Neural crest cell (in vitro differentiated cells): ENCODE measurements at places on chromosomes 4 and X.

DNA sequence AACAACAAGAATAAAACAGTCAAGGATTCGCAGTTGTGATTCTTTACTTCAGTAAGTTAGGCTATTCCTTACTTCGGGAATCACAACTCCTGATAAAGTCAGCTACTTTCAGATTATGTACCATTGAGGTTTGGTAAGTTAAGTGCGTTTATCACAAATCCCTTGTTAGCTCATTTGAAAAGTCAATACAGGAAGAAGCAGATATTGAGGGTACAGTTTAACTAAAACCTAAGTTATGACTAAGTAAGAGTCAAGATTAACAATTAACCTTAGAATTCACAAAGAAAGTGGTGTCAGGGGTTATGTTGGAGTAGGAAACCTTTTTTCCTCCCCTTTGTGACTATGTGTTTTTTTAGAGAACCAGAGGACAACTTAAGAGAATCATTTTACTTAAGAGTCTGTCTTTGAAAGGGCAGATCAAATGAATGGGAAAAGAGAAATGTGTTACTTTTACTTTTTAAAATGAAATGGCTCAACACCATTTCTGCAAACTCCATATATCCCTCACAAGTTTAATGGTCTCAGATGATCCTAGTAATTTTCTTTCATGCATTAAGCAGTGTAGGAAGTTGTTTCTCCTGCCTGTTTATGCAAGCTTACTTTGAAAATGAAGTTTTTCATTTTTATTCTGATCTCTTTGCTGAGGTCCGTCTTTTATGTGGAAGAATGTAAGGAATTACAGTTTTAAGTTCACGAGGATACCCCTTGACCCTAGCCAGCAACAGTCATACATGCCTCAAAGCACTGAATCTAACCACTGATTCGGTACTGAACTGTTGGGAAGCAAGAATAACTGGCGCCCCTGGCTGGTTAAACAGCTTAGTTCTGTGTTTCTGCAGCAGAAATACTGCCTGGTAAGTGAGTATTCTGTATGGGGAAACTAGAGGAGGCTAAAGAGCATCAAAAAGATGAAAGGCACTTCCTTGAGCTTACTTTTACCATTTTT lies 211.7 kb downstream of the SLC4A4 start:
- DNase-seq = no peak

DNA sequence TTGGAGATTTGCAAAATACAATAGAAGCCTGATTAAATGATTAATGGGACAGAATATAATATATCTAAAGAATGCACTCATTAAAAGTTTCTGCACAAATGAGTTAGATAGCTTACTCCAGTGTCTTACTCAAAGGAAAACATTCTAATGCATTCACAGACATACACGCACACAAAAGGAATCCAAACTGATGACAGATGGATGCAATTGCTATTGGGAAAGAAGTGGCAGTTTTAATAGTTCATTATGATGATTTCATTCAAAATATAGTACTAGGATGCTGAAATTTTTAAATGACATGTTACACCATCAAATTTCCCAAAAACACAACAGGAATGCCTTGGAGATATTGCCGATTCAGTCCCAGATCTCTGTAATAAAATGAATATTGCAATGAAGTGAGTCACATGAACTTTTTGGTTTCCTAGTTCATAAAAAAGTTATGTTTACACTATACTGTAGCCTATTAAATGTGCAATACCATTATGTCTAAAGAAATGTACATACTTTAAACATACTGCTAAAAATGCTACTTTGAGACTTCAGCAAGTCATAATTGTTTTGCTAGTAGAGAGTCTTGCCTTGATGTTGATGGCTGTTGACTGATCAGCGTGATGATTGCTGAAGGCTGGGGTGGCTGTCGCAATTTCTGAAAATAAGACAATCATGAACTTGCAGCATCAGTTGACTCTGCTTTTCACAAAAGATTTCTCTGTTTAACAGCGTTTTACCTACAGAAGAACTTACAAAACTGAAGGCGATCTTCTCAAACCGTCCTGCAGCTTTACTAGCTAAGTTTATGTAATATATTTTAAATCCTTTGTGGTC lies 45.6 kb downstream of the BBS12 start:
- DNase-seq = no peak

DNA sequence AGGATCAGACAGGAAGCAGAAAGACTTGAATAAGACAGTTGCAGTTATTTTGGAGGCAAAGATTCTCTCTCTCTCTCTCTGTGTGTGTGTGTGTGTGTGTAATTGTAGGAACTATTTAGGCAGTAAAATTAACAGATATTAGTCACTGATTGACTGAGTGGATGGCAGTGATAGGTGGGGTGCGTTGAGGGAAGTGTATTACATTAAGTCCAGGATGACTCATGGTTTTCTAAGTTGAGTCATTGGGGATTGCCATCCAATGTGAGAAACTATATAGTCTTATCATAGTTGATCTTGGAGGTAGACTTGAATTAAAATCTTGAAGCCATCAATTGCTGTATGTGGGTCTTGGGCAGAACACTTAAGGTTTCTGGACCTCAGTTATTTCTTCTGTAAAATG lies 75.4 kb downstream of the AR start:
- DNase-seq = no peak

GRCh38 chr4:114598191-114599121 lies at the start of gene UGT8:
Gene UGT8, plus strand, starts transcription at chr4:114598807. Its CDS starts 24,074 bp downstream, at chr4:114622881.
- peak; percentile 56 for DNase-seq

DNA sequence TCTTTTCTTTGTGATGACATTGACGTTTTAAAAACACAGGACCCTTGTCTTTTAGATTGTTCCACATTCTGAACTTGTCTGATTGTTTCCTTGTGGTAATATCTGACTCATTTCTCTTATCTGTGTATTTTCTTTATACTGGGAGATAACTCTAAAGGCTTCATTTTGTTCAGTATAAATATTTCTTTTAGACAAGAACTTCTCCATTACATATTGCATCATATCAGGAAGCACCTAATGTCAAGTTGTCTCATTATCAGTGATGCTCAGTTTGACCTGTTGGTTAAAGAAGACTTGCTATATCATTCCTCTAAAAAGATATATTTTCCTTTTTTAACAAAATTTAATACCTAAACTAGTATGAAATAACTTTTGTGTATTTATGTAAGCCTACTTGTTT lies 152.3 kb upstream of the BMP3 start:
- DNase-seq = no peak

GRCh38 chr4:86837691-86838503 lies 11.3 kb downstream of the SLC10A6 start:
- no peak for DNase-seq

- no peak for DNase-seq
Measured at GRCh38 chrX:21963731-21964405, 23.4 kb downstream of the SMS start.

GRCh38 chr4:15425520-15425919 lies 2.3 kb upstream of the C1QTNF7 start:
- no peak for DNase-seq

- no peak for DNase-seq
Measured at GRCh38 chrX:56757327-56757726, 28.3 kb downstream of the NBDY start.

DNA sequence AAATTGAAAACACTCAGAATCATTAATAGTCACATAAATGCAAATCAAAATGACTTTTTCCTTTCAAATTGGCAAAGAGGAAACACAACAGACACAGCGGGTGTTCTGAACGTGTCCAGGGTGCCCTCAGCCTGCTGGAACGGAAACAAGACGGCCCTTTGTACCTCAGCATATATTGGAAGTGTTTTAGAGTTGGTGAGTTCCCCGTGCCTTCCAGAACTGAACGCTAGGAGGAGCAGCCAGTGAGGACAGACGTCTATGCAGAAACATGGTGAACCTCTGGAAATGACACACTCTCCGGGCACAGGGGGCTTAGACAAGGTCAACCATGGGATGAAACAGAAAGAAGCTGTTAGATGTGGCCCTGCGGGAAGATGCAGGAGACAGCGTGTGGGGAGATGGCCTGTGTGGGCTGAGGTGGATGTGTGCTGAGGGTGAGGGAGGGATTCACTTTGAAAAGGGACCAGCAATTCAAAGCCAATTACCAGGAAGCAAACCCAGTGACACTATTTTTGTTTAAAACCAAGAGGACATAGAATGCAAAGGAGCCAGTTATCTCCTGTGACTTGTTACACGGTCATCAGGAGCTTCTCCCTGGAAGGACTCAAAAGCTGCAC lies 40.4 kb downstream of the RNF212 start:
- DNase-seq = peak; percentile 69

- DNase-seq = no peak
Measured at GRCh38 chr4:80112236-80112635, 39.2 kb upstream of the ANTXR2 start.

- DNase-seq = no peak
Measured at GRCh38 chr4:81470456-81471297, 1.0 kb downstream of the RASGEF1B start.

DNA sequence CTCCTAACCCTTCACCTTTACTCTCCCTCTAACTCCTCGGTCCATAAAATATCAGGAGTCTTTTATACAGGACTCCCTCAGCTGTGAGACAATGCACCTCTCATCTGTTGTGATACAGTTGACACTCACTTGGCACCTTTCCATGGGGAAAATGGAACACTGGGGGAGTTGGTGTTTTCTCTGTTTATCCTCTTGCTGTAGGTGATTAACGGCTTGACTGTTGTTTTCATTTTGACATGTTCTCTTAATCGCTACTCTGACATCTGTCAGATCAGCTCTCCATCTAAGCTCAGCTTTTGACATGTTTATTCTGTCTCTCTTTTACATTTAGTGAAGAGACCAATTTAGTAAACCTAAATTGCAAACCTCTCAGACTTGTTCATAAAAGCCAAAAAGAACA lies 604.8 kb downstream of the TRAM1L1 start:
- no peak for DNase-seq

- DNase-seq = no peak
Measured at GRCh38 chr4:182492423-182492822, 249.2 kb downstream of the TENM3 start.

DNA sequence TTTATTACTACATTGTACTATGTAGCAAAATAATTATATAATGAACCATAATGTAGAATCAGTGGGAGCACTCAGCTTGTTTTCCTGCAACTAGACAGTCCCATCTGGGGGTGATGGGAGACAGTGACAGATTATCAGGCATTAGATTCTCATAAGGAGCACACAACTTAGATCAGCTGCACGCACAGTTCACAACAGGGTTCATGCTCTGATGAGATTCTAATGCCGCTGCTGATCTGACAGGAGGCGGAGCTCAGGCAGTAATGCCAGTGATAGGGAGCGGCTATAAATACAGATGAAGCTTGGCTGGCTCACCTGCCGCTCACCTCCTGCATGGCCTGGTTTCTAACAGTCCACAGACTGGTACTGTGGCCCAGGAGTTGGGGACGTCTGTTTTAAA lies 199.2 kb downstream of the MAB21L2 start:
- DNase-seq = no peak

GRCh38 chrX:118579417-118579816 lies 83.8 kb downstream of the DOCK11 start:
- DNase-seq = no peak

- DNase-seq = peak; percentile 58
Measured at GRCh38 chrX:39688576-39689375, 409.0 kb downstream of the BCOR start.

DNA sequence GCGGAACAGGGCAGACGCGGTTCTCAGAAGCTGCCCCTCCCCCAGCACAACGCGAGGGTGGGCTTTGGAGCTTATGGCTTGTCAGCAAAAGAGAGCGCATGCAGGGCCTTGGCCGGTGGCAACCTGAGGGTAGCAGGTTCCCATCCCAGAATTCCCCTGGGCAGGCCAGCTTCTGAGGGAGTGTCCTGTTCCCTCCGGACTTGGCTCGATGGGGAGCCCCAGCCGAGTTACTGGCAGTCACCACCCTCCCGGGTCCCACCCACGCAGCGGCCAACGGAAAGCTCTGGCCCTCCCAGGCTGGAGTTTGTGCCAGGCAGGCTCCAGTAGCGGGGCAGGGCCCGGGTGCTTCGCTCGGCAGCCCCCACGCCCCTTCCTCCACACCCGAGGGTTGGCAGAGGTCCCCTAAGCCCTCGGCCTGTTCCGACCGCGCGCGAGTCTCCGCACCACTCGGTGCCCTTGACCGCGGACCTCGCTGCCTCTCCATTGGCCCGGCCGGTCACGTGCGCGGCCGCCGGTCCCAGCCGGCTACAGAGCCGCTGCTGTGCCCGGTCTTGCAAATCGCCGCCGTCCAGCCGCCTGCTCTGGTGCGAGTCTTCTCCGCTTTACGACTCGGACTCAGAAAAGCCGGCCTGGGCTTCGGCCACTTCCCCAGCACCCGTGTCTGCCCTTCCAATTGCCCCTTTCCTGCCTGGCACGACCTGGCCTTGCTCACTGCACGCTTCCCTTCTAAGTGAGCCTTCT lies 20.9 kb upstream of the MTM1 start:
- DNase-seq = peak; percentile 33

DNA sequence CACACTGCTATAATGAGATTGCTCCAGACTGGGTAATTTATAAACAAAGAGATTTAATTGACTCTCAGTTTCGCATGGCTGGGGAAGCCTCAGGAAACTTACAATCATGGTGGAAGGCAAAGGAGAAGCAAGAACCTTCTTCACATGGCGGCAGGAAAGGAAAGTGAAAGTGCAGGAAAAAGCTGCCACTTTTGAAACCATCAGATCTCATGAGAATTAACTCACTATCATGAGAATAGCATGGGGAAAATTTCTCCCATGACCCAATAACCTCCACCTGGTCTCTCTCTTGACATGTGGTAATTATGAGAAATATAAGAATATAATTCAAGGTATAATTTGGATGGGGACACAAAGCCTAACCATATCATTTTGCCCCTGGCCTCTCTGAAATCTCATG lies 884.2 kb downstream of the GLUD2 start:
- DNase-seq = no peak

GRCh38 chr4:113998079-113998478 lies 18.6 kb upstream of the ARSJ start:
- DNase-seq = no peak

DNA sequence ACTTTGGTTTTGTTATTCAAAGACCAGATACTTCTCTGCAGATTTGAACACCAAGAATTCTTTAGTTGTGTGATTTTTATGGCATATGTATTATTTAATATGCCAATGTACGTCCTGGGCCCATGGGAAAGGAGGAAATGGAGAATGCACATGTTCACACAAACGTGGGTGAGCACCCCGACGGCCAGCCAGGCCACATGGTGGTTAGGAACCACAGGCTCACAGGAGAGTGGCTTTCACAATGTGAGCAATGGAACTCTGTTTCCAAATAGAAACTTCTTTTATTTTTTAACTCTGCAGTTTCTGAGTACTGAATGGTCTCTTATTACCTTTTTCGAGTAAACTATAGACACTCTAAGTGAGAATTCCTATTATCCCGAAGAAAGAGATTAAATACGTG lies 58.0 kb upstream of the UNC5C start:
- no peak for DNase-seq
